Activated CD8-positive, alpha-beta T cell treated with anti-CD3 and anti-CD28 coated beads, Interleukin-2, amount 10 ng/mL, durations not matched to agents 7 days and 5 days (primary cell): ENCODE measurements at places on chromosomes 4 and X. TPM values are rescaled to one million over a fixed set of nuclear protein-coding genes. Genes with fewer than 3 reads are reported as not detected.

- no peak for DNase-seq
Measured at GRCh38 chrX:40582811-40583210, 2.0 kb downstream of the ATP6AP2 start.

Gene OPRPN
- total RNA-seq: not detected

- no peak for DNase-seq
Measured at GRCh38 chr4:87498446-87498900, 30.7 kb downstream of the SPARCL1 start.

Gene ATXN3L
- not detected for total RNA-seq

- DNase-seq: peak; percentile 14
Measured at GRCh38 chr4:98566361-98567008, 91.9 kb downstream of the TSPAN5 start.

Gene MND1
- total RNA-seq: 38.3 TPM

- no peak for DNase-seq
Measured at GRCh38 chr4:100469555-100469954, 48.3 kb downstream of the EMCN start.

DNA sequence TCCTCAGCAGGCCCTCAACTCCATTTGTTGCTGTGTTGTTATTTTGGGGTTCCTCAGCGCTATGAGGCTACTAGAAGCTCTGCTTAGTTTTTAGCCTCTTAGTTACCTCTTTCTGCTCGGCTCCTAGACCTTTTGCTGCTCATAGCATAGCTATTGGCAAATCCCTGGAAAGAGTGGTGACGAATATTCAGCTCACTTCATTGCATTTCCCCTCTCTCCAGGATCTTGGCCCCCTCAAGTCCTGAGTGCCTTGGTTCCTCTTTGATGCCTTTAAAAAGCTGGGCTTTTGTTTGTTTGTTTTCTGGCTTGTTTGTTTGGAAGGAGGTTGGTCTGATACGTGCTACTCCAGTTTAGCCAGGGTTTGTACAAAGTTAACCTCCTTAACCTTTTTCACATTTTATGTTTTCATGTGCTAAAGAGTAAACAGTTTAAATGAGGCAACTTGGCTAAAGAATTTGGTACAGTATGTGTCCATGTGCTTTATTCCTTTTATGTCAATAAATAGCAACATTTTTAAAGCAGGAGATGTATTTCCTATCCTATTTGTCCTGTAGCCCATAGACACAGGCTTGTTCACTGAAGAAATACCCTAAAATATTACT is 31.5 kb downstream of the SMAD1 start:
- no peak for DNase-seq

DNA sequence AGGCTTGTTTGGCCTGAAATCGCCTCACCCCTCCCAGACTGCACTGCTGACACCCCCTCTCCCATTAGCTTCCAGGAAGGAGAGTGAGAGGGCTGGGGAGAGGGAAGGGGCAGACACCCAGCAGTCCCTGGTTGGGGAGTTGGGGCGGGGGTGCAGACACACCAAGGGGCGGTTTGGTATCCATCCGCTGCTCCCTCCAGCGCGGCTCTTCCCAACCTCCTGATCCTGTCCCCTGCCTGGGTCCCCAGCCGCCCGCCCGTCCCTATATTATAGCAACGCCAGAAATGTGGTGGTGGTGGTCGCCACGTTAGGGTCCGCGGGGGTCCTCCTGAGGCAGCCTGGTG is 24.9 kb downstream of the GPRASP3 start:
- DNase-seq: no peak

Gene SHISA3
- 0.50 TPM for total RNA-seq

Gene SSX3
- not detected for total RNA-seq

DNA sequence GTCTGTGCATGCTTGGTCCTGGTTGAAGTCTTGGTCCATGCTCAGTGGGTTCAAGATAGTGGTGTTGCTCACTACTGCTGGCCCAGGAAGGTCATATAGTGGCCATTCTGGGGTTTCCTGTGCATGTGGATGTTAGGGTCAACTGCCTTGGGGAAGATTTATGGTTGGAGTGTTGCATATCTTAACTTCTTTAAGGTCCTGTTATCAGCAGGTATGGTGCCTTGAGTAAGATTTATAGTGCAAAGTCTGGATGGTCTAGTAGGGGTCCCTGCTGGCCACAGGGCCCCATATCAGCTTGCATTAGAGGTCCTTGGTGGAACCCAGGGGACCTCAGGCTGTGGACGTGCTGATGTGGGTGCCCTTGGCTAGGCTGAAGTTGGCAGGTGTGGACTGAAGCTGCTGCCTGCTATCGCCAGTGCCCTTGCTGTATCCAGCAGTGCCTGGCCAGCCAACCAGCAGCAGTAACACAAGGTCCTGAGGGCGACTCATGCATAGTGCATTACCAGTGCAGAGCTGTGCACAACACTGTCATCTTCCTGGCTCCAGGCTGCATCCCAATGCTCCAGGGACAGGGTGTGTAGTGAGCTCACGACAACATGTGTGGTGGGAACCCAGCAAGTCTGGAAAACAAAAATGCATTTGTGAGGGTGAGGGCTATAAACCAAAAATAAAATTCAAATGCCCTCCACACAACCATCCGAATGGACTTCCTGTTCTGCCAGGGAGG is 61.0 kb downstream of the BEX3 start:
- no peak for DNase-seq

GRCh38 chr4:102076622-102077021 is 268.7 kb downstream of the SLC39A8 start:
- DNase-seq: no peak

DNA sequence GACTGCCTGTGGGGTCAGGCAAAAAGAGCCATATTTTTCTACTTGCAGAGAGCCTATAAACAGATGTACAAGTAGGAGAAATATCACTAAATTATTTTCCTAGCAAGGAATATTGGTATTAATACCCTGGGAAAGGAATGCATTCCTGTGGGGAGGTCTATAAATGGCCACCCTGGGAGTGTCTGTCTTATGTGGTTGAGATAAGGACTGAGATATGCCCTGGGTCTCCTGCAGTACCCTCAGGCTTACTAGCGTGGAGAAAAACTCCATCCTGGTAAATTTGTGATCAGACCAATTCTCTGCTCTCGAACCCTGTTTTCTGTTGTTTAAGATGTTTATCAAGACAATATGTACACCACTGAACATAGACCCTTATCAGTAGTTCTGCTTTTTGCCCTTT is 35.4 kb downstream of the C4orf33 start:
- no peak for DNase-seq

Gene GPRASP2
- 0.13 TPM for total RNA-seq

Gene MAGED4B
- total RNA-seq: 0.47 TPM

Gene HS3ST1
- total RNA-seq: not detected

Gene GRK4
- total RNA-seq: 2.6 TPM

DNA sequence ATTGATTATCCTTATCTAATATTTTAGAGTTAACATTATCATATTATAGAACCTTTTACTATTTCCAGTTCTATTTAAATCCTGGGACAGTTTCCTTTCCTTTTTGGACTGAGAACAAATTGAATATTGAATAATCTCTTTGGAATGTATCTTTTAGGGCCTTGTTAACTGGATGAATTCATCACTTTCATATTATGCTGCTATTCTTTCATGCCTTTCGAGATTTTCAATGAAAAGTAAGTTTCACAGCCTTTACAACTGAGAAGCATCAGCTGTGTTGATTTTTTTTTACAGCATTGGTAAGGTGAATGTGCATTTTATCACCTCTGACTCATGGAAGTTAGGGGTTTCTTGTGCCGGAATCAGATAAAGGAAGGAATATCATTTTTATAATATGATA is 39.6 kb downstream of the PDLIM5 start:
- no peak for DNase-seq

DNA sequence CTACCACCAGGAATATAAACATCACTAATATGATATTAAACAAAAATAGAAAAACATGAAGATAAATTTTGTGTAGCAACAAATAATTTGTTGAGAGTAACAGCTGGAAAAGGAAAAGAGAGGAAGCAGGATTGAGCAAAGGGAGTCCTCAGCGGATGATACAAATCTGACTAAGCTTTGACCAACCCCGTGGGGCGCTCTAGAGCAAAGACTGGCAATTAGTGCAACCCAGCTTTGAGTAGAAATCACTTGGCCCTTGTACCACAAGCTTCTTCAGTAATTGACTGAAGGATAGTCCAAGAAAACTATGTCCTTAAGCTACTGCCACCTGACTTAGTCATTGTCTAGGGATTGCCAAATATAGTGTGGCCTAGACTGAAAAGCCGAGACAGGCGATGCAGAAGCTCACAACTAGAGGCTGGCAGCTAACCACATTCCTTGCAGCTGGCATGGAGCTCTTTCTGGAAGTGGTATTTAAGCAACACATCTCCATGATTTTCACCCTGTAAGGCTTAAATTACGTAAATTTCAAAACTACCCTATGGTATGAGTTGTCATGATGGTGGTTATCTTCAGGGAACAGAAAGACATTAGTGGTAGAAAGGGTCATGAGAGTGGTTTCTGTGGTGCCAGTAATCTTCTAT is 396.0 kb downstream of the PDGFC start:
- no peak for DNase-seq

Gene NCAPG
- 92.5 TPM for total RNA-seq

- no peak for DNase-seq
Measured at GRCh38 chr4:128660361-128661215, 148.9 kb upstream of the JADE1 start.

- no peak for DNase-seq
Measured at GRCh38 chr4:24607334-24607733, 23.0 kb upstream of the DHX15 start.

Gene ARHGAP10
- total RNA-seq: 7.1 TPM

DNA sequence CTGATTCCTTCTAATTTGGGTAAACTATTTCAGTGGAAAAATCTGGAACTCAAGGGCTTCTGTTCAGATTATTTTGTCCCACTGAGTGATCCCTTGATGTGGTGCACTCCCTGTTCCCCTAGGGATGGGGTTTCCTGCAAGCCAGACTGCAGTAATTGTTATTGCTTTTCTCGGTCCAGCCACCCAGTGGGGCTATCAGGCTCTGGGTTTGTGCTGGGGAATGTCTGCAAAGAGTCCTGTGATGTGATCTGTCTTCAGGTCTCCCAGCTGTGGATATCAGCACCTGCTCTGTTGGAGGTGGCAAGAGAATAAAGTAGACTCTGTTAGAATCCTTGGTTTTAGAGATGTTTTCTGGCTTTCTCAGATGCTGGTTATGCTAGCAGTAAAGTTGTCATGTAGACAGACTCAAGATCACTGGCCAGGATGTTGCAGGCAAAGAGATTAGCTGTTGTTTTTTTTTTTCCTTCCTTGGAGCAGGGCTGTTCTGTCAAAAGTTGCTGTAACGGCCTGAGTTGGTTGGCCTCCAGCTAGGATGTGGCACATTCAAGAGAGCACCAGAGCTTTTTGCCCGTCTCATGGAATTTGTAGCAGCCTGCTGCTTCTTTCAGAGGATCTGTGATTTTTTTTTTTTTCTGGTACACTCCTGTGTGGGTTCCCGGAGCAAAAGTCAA is 1314.0 kb downstream of the PCDH19 start:
- DNase-seq: no peak

Gene XKRX
- total RNA-seq: not detected

DNA sequence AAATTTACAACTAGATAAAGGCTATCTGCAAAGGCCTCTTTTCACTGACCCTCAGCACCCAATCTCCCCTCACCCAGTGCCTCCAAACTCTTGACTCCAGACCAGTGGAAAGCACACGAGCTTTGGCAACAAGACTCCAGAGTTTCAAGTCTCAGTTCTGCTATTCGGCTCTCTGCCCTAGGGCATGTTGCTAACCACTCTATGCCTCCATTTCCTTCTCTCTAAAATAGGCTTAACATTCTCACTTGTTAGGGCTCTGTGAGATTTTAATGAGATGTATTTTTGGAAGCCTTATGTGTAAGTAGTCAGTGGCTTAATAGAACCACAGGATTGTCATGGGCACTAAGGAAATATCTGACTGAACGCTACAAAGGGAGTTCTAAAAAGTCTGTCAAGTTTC is 116.5 kb upstream of the IQCM start:
- no peak for DNase-seq

DNA sequence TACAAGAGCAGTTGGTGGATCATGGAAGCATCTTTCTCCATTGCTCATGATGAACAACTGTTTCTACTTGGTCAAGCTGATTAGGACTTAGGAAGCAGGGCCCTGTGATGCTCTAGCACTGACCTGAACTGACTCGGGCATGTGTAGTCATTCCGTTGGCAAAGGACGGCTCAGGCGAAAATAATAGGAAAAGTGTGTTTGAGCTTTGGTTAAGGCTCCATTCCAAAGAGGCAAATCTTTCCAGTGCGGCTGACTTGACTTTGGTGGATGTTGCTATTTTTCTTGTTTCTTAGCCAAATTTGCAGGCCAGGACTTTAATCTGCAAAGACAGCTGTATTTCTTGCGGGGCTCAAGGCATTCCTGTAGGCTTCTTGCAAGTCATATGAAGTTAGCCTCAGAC is 39.5 kb downstream of the ZNF518B start:
- no peak for DNase-seq

GRCh38 chrX:119206203-119206602 is 29.9 kb upstream of the PGRMC1 start:
- DNase-seq: no peak

DNA sequence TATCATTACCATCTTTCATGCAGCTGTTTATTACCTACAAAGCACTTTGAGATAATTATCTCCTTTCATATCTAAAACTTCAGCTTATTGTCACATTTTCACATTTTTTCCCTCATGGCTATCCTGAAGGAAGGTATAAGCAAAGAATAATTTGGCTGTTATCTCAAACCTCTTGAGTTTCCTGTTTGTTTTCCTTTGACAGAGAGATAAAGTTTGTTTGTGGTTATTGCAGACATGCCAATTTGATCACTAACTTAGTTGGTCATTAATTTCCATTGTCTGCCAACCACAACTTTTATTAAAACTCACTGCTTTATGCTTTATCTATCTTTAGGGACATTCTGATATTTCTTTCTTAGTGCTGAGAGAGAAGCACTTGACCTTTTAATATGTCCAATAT is 89.8 kb upstream of the SPANXB1 start:
- DNase-seq: no peak

DNA sequence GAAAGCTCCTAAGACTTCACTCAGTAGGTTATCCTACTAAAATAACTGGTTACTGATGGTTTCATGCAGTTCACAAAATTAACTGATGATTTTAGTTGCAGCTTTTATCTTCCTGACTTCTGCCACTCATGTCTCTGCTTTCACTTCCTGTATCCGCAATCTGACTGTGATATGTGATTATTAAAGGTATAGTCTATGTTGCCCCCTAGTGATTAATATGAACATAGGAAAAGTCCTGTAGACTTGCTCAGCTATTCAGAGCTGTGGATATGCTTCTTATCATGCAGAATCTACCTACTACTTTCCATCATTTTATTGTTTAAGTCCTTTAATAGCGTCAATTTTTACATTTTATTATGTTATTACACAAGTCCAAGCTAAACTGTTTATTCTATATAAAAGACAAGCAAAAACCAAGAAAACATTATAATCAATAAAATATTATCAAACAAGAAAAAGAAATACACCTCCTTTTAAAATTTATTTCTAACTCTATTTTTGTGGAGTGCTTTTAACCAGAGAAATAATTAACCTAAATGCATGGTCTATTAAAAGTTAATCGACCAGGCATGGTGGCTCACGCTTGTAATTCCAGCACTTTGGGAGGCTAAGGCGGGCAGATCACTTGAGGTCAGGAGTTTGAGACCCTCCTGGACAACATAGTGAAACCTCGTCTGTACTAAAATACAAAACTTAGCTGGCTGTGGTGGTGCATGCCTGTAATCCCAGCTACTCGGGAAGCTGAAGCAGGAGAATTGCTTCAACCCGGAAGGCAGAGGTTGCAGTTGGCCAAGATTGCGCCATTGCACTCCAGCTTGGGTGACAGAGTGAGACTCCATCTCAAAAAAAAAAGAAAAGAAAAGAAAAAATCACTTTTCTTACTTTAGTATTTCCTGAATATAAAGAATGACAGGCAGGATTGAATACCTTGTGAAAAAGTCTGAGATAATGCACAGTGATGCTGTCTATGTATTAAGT is 40.4 kb upstream of the TLR2 start:
- no peak for DNase-seq

Gene PNMA6F
- total RNA-seq: not detected
